ENCODE measurements at places on chromosomes 12 and 14.
A peak's percentile ranks its signal among the peaks of the same experiment; 100 is the strongest.

- DNase-seq = no peak
These were observed 592 bp upstream of the USP15 start for GRCh38 chr12:62259631-62259992.

GRCh38 chr12:69563166-69563762, 22.0 kb upstream of the CCT2 start:
- DNase-seq = no peak

DNA sequence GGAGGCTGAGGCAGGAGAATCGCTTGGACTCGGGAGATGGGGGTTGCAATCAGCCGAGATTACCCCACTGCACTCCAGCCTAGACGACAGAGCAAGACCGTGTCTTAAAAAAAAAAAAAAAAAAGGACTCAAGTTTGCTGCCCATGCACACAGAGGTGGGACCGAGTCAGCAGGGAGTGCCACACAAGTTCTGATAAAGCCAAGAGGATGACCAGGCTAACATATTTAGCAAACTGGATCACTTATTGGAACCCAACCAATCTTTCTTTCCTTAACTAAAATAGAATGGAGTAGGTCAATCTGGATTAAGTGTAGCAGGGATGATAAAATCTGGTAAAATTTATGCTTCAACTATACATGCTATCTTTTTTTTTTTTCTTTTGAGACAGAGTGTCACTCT, 190.4 kb upstream of the FOXN3 start:
- no peak for DNase-seq

- DNase-seq = no peak
These were observed 35.8 kb downstream of the CKAP4 start for GRCh38 chr12:106211973-106212372.

- no peak for DNase-seq
These were observed 12.4 kb downstream of the KTN1 start for GRCh38 chr14:55592436-55592835.

- DNase-seq = no peak
These were observed 39.8 kb downstream of the AKAP3 start for GRCh38 chr12:4609071-4609470.

GRCh38 chr12:117030187-117030900, 68.9 kb downstream of the TESC start:
- no peak for DNase-seq

GRCh38 chr12:4272424-4273272, 914 bp upstream of the CCND2 start:
- peak; percentile 78 for DNase-seq

- DNase-seq = no peak
These were observed 94.2 kb downstream of the EXOC5 start for GRCh38 chr14:57174466-57174865.

All from femur (tissue), 1 donor.